ENCODE measurements at places on chromosomes 1 and 21.

GRCh38 chr1:151952811-151953210, 40.8 kb downstream of the S100A10 start:
- no peak for DNase-seq

DNA sequence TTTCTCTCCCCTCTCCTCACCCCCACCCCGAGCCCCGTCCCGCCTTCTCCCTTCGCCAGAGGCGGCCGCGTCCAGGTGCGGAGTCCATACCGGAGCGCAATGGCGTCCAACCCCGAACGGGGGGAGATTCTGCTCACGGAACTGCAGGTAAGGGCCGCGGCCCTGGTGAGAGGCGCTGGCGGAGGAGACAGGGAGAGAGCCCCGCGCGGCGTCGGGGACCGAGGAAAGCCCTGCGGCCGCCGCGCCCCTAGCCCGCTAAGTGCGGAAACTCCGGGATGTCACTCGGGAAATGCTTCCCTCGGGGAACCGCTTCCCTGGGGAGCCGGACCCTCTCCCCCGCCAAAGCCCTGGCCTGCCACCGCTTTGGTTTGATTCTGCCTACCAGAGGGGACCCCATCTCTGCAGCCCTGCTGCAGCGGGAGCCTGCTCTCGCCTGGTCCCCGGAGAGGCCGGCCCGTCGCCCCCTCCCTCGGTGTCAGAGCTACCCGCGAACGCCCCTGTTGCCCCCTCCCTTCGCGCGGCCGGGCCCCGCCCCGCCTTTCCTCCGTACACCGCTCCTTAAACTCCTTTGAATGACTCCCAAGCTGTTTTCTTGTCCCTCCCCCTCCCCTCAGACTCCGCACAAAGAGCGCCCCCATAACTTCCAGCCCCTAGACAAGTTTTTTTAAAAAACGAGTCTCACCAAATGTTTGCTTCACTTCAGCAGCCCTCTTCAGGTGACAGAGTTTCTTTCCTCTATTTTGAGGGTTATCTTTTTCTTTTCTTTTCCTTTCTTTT, 597 bp downstream of the PKN2 start:
- DNase-seq = peak; percentile 89

DNA sequence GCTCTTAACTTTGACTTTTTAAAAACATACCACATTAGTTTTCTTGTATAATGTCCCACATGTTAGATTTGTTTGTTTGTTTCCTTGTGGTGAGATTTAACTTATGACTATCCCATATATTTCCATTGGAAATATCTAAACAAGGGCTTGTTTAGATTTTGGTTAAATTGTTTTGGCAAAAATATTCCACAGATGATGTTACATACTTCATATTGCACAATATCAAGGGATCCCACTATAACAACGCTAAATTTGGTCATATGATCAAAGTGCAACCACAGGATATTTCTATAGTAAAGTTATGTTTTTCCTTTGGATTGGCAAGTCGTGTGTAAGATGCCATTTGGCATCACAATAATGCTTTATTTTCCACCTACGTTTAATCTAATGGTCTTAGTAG, 396.7 kb downstream of the TGFB2 start:
- no peak for DNase-seq

DNA sequence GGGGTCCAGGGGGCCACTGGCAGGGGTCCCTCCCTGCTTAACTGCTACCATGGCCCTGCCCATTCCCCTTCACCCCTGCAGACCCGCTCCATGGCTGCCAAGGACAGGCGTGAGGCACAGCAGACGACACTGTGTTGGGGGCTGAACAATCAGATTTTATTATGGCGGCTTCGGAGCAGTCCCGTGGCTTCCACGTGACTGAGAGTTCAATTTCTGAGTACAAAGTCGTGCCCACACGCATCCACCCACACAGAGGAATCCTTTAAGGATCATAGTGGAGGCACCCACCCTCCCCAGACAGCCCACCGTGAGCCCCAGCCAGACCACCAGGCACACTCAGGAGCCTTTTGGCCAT, 1.5 kb downstream of the HES5 start:
- DNase-seq = no peak

GRCh38 chr1:22024485-22025367, 23.3 kb downstream of the CELA3A start:
- DNase-seq = peak; percentile 88

DNA sequence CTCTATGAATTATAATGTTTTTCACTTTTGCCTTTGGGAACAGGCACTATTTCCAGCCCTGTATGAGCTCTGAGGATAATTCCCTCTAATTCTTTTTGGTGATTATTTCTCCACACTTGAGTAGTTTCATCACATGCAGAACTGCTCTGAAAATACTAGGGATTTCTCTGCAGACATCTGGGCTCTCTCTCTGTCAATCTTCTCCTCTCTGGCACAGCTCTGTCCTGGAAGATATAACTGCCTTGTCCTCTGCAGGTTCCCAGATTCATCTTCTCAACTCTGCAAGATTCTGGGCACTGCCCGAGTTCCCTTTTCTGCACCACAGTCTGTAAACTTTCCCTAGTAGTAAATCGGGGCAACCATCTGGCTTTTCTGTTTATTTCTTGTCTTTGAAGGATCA, 131.3 kb upstream of the FMN2 start:
- peak; percentile 56 for DNase-seq

- no peak for DNase-seq
These were observed 739 bp downstream of the SMG5 start for GRCh38 chr1:156281693-156282478.

DNA sequence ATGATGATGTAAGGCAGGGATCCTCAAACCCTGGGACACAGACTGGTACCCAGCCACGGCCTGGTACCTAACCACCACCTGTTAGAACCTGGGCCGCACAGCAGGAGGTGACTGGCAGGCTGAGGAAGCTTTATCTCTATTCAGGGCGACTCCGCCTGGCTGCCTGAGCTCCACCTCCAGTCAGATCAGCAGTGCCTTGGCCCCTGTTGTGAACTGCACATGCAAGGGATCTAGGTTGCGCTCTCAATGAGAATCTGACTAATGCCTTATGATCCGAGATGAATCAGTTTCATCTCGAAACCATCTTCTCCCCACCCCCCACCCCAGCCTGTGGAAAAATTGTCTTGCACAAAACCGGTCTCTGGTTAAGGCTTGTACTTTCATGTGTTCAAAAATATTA, 4.2 kb downstream of the RNPC3 start:
- DNase-seq = no peak

GRCh38 chr1:40301066-40301465, 16.0 kb downstream of the COL9A2 start:
- no peak for DNase-seq

GRCh38 chr1:248924696-248925532, 18.9 kb downstream of the PGBD2 start:
- DNase-seq = peak; percentile 72

- DNase-seq = no peak
These were observed 234.3 kb upstream of the NFIA start for GRCh38 chr1:60847855-60848582.

GRCh38 chr1:219433001-219433400, 179.9 kb downstream of the ZC3H11B start:
- no peak for DNase-seq

DNA sequence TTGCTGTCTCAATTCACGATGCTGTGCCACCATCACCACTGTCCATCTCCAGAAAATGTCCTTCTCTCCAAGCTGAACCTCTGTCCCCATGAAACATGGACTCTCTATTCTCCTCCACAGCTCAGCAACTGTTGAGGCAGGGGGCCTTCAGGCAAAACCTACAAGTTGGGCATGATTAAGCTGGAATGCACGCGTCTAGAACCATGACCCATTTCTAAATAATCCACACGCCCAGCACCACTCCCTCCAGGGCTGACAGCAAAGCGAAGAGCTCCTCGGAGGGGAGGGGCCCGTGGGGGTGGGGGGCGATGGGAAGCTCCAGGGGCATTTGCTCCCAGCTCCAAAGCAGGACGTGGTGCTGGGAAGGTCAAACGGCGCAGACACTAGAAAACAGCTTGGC, 3.3 kb upstream of the HES5 start:
- DNase-seq = no peak

DNA sequence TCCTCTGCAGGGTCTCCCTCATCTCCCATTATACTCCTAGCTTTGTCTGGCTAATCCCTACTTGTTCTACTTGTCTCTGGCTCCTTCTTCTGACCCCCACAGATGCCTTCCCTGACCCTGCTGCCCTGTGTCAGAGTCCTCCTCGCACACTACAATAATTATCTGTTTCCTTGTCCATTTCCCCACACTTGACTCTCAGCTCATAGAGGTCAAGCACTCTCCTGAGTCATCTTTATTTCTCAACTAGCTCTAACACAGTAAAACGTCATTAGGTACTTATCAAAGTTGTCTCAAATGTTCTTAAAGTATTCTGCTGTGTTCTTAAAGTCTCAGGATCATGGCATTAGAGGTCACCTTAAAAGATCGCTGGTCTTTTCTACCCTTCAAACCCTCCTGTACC, 47.1 kb downstream of the C8A start:
- no peak for DNase-seq

GRCh38 chr1:60402216-60402615, 328.6 kb upstream of the C1orf87 start:
- no peak for DNase-seq
